Germinal center (tissue), 1 donor: ENCODE measurements at places on chromosomes 7 and 10.

DNA sequence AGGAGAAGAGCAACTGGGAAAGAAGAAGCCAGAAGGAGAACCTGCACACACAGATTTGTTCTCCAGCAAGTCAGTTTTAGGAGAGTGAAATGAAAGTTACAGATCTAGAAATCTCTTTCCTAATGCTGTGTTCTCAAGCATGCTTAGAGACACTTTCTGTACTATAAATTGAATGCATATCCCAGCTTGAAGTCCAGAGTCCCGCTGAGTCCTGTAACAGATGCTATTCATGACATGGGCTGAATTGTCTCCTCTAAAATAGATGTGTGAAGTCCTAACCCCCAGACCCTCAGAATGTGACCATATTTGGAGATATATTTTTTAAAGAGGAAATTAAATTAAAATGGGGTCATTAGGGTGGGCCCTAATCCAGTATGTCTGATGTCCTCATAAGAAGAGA lies 46.9 kb upstream of the GJD4 start:
- DNase-seq = no peak

DNA sequence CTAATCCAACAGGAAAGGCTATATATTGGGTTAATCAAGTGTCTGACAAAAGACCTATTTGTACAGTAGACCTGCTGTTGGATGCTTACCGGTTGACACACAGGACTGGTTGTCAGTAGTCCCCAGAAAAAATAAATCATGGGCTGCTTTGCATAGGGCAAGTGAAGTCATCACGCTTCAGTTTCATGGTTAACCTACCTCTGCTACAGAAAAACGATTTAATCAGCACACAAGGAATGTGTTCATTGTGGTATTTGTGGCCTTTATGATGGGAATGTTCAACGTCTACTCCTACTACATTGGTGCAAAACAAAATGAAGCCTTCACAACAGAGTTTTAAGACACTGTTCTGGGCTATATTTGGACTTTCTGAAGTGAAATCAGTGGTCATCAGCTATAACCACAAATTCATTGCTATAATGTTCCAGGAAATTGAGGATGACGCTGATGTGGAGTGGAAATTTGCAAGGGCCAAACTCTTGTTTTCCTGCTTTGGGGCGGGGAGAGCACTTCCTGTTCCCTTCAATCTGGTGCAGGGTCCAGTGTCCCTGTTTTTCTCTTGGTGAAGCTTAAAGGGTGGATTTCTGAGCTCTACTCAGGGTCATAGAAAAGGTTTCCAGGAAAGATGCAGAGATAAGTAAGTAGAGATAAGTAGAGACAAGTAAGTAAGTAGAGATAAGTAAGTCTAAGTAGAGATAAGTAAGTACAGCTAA lies 39.3 kb upstream of the GGCT start:
- DNase-seq = no peak

DNA sequence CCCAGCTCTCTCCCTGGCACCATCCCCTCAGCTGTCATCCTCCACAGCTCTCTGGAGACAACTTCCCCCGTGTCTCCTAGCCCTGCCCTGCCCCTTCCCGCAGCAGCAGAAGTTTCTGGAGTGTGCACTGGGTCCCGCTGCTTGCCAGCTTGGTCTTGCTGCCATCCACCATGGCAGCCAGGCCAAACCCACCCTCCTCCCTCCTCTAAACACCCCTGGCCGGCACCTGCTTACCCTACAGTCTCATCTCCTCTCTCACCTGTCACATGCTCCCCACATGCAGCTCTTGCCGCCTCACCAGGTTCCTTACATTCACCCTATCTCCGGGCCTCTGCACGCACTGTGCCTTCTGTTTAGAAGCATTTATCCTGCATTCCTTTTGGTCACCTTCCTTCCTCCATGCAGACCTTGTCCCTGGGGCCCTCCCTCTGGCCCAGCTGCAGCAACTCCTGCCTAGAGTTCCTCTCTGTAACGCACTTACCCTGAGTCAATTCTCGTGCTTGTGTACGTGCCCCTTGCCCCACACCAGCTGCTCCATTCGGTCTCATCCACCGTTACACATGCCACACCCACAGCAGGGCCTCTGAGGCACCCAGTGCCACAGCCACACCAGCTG lies 93.9 kb upstream of the RET start:
- DNase-seq = no peak

DNA sequence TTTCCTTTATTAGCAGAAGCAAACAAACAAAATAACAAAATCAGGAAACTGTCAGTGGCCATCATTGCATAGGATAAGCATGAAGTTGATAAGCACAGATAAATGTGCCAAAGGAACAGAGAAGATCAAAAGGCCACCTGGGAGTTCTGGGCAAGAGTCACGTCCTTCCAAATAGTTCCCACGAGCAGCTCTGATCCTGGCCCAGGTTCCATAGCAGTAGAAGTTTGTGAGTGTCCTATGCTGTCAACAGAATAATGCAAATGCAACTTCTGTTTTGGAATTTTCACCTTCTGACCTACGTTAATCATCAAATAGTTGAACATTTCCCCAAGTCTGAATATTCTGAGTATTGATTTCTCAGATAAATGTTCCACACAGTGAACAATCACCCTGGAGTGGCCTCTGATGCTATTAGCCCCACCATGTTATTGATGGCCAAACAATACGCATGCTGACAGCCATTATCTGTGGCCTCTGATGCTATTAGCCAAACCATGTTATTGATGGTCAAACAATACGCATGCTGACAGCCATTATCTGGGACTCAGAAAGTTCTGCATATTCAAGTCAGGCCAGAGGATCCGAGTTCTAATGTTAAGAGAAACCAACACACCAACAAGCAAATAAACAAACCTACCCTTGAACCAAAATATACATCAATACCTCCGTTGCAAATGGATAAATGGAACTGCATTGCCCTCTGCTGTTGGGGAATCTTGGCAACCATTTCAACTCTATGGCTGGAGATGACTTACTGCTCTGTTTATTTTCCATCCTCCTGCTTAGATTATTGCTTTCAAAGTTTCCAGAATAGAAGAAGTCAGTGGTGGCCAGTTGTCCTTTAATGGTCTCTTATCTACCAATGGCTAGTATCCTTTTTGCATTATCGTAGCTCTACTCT lies 63.3 kb downstream of the MRC1 start:
- DNase-seq = no peak

DNA sequence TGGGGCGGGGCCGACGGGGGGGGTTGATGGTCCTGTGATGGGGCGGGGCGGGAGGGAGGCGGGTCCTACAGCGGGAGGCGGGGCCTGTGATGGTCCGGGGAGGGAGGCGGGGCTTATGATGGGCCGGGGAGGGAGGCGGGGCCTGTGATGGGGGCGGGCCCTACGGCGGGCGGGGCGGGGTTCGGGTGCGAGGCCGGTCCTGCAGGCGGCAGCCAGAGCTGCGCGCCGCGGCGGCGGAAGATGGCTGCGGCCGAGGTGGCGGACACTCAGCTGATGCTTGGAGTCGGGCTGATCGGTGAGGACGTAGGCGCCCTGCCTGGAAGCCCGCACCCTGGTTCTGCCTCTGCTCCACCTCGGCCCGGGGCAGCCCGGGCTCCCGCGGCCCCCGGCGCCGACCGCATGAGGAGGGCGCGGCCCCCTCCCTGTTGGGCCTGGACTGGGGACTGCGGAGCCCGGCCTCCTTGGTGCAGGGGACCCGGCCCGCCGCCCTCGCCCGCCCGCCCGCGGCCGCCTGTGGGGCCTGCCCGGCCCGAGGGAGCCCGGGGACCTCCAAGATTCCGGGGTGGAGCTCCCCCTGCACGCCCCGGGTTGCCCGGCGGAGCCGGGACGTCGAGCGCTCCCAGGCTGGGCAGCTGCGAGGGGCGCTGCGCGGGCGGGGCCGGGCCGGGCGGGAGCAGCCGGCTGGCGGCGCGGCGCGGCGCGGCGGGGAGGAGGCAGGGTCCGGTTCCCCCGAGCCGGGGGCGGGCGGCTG lies at the start of gene DENND10:
Gene DENND10, plus strand, starts transcription at position 211 of the 751 bp plus-strand sequence. Its CDS starts 30 bp downstream, at position 241.
- peak; percentile 97 for DNase-seq
